ENCODE measurements at places on chromosomes 2 and 18.

- DNase-seq, result no peak
Observed at GRCh38 chr2:52558265-52558664, 1209.3 kb upstream of the CHAC2 start.

DNA sequence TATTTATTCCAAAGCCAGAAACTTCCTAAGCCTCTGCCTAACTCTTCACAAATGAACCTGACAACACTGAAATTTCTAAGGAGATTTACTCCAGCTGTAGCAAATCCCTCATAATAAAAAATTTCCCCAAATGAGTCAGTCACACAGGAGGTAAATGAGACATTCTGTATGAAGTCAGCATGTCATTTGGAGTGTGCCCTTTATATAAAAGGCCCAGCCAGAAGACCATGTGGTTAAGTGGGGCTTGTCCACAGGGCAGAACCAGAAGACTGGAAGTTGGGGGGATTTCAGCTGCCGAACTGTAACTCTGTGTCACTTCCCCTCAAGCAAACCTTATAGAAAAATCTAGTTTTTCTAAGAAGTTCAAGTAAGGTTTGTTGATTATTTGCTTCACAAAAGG is 30.2 kb downstream of the NRP2 start:
- DNase-seq, result no peak

DNA sequence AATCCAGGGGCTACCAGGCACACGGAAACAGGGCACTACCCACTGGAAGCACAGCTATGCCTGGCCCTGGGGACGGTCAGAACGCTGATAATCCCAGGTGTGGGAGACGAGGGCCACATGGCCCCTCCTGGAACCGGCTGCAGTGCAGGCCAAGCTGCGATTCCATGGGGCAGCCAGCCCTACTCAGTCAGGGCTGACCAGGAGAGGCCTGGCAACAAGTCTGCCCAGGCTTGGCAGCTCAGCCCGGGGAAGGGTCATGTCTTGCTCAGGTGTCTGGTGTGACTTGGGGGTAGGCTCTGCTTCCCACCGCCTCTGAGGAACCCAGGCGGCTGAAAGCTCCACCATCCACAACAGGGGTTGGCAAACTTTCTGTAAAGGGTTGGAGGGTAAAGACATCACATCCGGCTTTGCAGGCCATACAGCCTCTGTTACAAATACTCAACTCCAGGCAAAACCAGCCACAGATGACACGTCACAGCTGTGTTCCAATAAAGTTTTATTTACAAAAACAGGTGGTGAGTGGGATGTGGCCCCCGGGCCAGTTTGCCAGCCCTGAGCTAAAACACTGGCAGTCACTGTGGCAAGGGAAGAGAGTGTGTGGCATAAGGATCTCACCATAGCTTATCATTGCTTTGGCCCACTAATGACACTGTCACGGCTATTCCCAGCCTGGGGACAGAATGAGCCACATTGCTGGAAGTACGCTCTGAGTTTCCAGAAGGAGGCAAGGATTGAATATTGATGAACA is 85.2 kb downstream of the NDUFA10 start:
- DNase-seq, result no peak

DNA sequence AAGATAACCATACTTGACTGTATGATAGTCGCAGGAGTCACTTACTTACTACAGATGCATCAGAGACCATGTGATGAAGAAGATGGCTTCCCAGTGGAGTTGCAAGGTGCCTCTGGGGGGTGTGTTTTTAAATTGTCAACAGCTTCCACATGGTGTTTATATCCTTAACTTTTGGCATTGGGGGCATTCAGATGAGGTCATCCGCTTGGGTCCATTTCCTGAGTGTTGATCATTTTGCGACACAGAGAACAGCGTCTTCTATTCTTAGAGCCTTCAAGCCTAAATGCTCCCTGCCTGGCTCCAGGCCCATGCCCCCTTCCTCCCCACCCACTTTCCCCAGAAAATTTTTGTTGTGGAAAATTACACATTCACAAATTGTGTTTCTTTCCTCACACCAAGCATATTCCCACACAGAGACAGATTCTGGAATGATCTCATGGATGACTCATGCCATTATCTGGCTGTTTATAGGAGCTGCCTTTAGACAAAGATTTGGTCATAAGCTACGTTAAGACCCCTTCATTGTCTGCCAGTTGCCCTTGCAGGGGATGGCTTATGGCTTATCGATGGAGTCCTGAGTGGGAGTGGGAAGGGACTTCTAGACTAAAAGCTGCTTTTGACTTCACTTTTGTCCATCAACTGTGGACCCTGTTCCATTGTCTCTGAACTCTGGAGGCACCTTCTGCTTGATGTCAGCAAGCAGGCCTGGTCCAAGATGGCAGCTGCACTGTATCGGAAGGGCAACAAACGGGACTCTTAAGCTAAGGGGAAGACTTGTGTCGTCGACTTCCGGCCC is 91.8 kb downstream of the CABLES1 start:
- DNase-seq, result no peak

- no peak for DNase-seq
Observed at GRCh38 chr2:36775806-36776205, 79.3 kb downstream of the VIT start.

- no peak for DNase-seq
Observed at GRCh38 chr2:44553456-44553855, 191.7 kb downstream of the CAMKMT start.

All from CD4-positive, alpha-beta T cell treated with Interleukin-10 for 1 hour (primary cell).